ENCODE measurements at places on chromosomes 11 and 22.

GRCh38 chr22:38163844-38164550 lies 17.6 kb downstream of the PLA2G6 start:
- DNase-seq: no peak

- no peak for DNase-seq
These were observed 50.1 kb upstream of the FLI1 start for GRCh38 chr11:128643661-128644317.

DNA sequence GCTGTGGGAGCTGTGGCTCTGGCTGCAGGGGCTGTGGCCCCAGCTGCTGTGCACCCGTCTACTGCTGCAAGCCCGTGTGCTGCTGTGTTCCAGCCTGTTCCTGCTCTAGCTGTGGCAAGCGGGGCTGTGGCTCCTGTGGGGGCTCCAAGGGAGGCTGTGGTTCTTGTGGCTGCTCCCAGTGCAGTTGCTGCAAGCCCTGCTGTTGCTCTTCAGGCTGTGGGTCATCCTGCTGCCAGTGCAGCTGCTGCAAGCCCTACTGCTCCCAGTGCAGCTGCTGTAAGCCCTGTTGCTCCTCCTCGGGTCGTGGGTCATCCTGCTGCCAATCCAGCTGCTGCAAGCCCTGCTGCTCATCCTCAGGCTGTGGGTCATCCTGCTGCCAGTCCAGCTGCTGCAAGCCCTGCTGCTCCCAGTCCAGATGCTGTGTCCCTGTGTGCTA lies 514 bp downstream of the KRTAP5-9 start:
- DNase-seq: no peak

DNA sequence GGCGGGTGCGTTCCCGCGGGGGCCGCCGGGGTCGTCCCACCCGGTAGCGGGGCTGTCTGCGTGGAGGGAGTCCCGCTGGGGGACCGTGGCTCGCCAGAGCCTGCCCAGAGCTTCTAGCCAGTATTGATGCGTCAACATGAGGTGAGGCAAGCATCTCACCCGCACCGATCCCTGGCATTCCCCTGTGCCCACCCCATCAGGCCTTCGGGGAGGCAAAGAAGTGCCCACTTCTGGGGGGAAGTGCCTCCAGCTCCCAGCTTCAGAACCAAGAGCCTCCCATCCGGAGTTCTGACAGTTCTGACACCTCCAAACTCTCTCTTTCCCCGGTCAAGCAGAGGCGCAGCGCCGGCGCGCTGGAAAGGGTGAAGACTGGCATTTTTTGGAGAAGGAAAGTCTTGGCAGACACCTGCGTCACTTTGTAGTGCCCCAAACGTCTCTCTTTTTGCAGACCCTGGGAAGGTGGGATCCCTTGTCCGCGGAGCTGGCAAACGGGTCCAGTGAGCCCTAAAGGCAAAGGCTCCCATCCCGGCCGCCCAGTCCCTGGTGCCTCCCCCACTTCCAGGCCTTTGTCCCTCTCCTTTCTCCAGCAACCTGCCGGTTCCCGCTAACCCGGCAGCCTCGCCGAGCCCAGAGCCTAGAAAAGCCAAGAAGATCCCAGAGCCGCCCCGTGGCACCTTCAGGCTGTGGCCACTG lies 3.2 kb upstream of the PAX6 start:
- DNase-seq: no peak

GRCh38 chr11:12174128-12174476 lies 63.7 kb downstream of the MICAL2 start:
- no peak for DNase-seq

GRCh38 chr11:128324531-128325141 lies 262.7 kb downstream of the ETS1 start:
- DNase-seq: no peak

Data from AG04449 (cell line).